NCI-H2081 treated with DMSO at 0.1 percent for 48 hours (cell line): ENCODE measurements at places on chromosomes 12 and 14.

DNA sequence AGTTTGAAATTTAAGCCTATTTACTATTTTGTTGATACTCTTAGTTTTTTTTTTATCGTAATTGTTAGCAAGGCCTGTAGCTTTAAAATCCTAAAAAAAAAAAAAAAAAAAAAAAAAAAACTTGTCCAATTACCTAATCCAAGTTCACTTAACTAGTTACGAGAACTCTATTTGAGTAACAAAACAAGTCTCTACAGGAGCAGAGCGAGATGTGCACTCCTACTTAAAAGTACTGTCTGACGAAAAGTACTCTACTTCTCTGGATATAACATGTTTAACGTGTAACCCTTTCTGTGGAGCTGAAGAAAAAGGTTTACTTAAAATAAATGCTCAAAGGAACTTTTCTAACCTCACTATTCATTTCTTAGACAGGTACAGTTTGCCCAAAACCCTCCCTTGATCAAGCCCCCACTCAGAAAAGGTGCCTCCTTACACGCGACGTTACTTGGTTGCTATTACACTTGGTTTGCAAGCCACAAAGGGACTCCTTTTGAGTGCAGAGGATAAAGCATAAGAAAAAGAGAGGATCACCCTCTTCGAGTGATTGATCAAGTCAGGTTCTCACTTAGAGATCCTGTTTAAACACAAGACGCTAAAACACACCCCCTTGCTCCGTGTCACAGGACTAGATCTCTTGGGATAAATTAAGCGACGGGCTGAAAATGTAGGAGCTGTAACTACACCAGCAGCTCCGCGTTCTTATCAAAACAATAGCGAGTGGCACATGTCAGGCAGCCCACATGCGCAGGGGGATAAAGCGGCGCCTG, 2.2 kb downstream of the BAZ1A start:
- no peak for DNase-seq

GRCh38 chr14:105383083-105383730, 15.1 kb upstream of the TEX22 start:
- DNase-seq, result no peak

DNA sequence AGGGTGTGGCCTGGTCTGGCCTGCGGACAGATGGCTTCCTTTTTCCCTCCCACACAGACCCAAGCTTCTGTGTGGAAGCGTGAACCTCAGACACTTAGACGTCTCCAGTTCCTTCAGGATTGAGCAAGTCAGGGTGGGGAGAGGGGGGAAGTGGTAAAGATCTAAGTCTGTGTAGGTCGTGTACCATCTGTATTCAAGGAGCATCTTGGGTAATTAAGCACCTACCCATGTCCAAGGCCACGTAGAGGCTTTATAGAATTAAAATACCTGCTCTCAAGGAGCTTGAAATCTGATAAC, 1.7 kb downstream of the AVIL start:
- no peak for DNase-seq

DNA sequence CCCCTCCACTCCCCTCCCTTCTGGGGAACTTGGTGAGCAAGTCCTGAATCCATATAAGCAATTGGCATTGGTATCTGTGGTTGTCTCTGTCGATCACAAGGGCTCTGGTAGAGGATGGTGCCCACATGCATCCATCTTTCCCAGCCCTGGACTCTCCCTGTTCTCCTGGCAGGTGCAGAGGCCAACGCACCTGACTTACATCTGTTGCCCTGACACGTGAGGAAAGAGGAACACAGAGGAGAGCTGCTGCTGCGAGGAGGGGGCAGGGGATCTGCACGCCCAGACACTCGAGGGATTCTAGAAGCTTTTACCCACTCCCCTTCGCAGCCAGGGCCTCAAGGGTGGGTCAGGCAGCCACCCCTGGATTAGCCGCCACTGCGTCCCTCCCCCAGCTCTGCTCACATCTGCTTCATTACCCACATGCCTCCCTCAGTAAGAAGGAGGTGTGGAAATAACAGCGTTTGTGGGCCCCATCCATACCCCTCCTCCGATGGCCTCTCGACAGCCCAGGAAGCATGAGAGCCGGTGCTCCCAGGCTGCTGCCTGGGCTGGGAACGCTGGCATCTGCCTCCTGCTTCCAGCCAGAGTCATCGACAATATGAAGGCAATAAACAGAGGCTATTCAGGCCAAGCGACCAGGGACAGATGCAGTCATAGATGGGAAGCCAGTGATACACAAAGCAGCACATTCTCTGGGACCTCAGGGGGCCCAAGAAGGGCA, 56.5 kb downstream of the KDM2B start:
- no peak for DNase-seq

DNA sequence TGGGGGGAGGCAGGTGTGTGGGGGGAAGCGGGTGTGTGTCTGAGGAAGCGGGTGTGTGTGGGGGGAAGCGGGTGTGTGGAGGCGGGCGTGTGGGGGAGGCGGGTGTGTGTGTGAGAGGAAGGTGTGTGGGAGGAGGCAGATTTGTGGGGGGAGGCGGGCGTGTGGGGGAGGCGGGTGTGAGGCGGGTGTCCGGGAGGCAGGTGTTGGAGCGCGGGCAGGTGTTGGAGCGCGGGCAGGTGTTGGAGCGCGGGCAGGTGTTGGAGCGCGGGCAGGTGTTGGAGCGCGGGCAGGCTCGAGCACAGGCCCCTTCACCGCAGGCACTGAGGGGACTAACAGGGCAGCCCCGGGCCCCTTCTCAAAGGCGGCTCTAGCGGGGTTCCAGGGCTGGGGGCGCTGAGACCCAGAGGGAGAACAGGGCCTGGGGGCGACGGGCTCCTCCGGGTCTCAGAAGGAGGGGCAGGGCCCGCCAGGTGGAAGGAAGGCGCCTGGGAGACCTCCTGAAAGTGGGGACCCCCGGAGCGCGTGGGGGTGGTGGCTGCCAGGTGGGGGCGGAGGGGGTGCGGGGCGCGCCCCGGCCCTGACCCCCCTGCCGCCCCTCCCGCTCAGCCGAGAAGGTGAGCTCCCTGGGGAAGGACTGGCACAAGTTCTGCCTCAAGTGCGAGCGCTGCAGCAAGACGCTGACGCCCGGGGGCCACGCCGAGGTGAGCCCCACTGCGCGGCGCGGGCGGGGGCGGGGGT, 3.2 kb downstream of the CRIP2 start:
- no peak for DNase-seq

GRCh38 chr12:79012636-79013035, 148.1 kb downstream of the SYT1 start:
- peak; percentile 36 for DNase-seq

- no peak for DNase-seq
Measured at GRCh38 chr12:82069931-82070514, 288.2 kb downstream of the CCDC59 start.

GRCh38 chr14:91303091-91303923, 58.8 kb upstream of the GPR68 start:
- DNase-seq, result no peak

- DNase-seq, result no peak
Measured at GRCh38 chr14:102178806-102179205, 39.1 kb downstream of the WDR20 start.

DNA sequence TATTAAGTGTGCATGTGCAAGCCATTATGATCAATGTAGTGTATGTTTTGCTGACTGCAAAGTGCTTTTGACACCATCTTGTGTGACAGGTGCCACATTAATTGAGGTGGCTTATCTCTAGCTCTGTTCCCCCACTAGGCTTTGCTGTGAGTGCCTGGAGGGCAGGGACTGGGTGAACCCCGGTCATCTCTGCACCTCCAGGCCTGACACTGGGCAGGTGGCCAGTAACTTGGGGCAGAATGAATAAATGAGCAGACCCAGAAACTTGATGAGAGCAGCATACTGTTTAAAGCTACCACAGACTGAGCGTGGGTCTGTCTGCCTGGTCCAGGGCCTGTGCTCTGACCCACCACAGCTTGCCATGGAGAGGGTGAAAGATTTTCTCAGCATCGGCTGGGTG, 151.6 kb downstream of the CALM1 start:
- DNase-seq, result no peak

GRCh38 chr12:121620333-121620891, 5.9 kb upstream of the ORAI1 start:
- DNase-seq, result no peak

DNA sequence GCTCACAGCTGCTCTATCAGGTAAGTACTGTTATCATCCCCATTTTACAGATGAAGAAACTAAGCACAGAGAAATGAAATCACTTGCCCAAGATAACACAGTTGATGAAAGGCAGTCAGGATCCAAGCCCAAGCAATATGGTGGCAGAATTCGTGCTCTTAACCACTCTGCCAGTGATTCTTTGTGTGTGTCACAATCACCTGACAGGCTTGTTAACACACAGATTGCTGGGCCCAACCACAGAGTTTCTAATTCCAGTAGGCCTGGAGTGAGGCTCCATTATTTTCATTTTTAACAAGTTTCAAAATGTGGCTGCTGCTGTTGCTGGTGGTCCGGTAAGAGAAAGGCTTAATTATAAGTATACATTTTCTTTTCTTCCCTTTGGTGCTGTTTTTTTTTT, 134.2 kb downstream of the TGFB3 start:
- no peak for DNase-seq

- DNase-seq, result no peak
Measured at GRCh38 chr14:77892381-77892871, 92.5 kb downstream of the ADCK1 start.

DNA sequence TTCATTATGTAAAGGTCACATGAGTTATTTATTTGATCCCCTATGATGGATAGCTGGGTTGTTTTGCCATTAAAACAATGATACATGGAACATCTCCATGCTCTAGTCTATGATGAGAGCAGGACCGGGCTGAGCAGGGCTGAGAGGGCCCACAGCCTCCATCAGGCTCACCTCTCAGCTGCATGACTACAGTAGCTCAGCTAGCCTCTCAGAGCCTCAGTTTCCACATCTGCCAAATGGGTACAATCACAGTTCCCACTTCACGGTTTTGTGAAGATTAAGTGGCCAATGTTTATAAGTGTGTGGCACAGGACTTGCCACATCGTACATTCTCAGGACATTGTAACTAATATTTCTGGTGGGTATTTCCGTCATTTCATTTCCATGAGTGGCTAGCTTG, 19.9 kb upstream of the MYL2 start:
- no peak for DNase-seq

DNA sequence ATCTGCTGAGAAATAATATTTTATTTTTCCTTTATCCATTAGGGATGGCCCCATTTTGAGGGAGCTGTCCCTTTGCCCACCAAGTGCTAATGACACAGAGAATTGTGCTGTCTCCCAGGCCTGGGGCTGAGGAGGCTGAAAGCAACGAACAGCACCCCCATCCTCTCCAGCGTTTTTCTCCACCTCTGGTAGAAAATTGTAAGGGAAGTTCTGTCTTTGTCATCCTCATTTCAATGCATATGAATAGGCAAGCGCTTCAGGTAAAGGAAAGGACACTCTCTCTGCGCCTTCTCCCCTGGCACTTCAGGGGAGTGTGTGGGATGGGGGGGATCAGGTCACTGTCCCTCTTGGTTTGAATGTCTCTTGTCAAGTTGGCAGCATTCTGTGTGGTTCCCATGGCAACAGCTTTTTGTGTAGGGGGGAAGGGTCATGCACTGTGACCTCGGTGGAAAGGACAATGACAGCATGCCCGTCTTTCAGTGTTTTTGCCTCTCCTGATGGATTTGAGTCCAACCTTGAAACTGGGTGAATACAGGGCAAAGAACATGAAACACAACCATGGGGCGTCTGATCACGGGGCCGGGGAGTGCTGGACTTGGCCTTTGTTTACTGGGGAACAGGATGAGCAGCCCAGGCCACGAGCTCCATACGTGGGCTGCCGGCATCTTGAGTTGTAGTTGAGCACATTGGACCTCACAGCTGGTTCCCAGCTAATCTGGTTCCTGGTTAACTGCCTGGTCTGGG, 230.2 kb downstream of the VRK1 start:
- no peak for DNase-seq

GRCh38 chr12:7151532-7151931, 21.4 kb downstream of the CLSTN3 start:
- no peak for DNase-seq

- no peak for DNase-seq
Measured at GRCh38 chr14:31208546-31209424, 1.2 kb upstream of the HECTD1 start.
